ENCODE measurements at places on chromosomes 7 and 10. TPM values are rescaled to one million over a fixed set of nuclear protein-coding genes. Genes with fewer than 3 reads are reported as not detected.

TMEM26 gene
- not detected for total RNA-seq

PSTK gene
- 8.3 TPM for total RNA-seq

OR13A1 gene
- not detected for total RNA-seq

AKR1C4 gene
- not detected for total RNA-seq

ACTL6B gene
- not detected for total RNA-seq

C10orf53 gene
- total RNA-seq: not detected

ENO4 gene
- 0.16 TPM for total RNA-seq

FGFR2 gene
- total RNA-seq: 0.53 TPM

KAZALD1 gene
- 11.8 TPM for total RNA-seq

MCM10 gene
- total RNA-seq: 26.8 TPM

CFAP70 gene
- 0.11 TPM for total RNA-seq

SRPK2 gene
- 32.1 TPM for total RNA-seq

RASA4B gene
- 3.7 TPM for total RNA-seq

CALY gene
- total RNA-seq: not detected
